ENCODE measurements at places on chromosomes 12 and 14.

- no peak for DNase-seq
Observed at GRCh38 chr12:128790653-128791373, 32.9 kb downstream of the SLC15A4 start.

- DNase-seq, result no peak
Observed at GRCh38 chr12:49039421-49040363, 20.9 kb downstream of the KMT2D start.

DNA sequence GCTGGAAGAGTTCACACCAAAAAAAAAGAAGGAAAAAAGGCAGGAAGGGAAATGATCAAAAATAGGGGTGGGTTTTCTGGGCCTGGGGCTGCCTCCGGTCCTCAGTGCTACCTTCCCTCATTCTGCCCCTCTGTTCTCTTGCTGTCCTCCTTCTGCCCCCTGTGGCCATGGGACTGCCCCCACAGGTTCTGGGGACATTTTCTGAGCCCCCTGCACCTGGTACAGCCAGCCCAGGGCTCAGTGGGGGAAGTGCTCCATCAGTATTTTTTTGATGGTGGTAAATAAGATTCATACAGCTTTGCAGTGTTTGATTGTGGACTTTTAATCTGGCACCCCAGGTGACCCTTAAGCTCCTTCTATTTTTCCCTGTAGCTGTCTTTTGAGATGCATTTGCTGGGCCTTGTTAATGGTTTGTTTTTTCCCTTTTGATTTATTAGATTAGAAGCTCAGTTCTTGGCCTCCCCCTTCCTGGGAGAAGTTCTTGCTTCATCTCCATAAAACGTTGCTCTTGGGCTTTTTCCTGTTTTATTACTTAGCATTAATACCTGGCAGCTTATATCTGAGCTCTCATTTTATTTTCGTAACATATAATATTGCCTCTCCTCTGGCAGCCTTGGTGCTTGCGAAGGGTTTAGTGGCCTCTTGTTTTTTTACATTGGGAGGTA, 43.1 kb downstream of the CHST11 start:
- DNase-seq, result no peak

GRCh38 chr14:104370256-104370870, 209.2 kb upstream of the C14orf180 start:
- DNase-seq, result no peak

DNA sequence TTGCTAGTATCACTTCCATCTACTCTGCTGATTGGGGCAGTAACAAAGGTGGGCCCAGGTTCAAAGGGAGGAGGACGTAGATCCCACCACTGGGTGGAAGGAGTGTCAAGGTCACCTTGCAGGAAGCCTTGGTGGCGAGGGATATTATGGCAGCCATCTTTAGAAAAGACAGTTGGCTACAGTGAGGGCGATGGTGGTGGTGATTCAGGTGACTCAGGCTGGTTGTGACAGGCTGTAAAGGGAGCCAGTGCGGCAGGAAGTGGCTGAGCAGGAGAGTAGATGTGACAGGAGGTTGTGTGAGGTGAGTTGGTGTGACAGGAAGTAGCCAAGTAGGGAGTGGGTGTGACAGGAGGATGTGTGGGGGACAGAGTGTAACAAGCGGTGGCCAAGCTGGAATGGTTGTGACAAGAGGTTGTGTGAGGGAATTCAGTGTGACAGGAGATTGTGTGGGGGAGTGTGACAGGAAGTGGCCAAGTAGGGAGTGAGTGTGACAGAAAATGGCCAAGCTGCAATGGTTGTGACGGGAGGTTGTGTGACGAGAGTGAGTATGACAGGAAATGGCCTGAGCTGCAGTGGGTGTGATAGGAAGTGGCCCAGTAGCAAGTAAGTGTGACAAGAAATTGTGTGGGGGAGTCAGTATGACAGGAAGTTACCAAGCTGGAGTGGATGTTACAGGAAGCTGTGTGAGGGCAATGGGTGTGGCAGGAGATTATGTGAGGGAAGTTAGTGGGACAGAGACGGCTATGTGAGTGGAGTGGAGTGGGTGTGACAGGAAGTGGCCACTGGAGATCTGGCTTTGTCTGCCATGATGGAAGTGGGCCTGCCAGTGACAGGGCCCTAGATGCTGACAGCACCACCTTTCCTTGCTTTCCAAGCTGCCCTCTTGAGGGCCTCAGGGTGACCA, 136.5 kb upstream of the MYL2 start:
- DNase-seq, result no peak

GRCh38 chr14:58243790-58244555, 670 bp upstream of the PSMA3 start:
- DNase-seq, result no peak

GRCh38 chr12:5730962-5731361, 214.1 kb downstream of the ANO2 start:
- no peak for DNase-seq

DNA sequence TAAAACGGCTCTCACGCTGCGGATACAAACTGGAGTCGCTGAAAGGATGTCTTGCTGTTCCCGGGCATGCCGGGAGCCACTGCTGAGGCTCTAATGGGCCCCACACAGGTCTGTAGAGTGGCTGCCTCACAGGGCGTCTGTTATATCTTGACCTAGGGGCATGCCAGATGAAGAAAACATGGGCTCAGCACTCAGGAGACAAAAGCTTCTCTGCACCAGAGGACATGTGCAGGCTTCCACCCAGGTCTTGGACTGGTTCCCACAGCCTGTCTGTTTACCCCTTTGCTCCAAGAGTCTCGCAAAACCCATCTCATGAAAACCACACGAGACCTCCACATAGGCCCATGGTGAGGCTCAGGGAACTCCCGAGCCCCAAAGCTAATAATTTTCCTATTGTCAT, 134.2 kb downstream of the RPS29 start:
- DNase-seq, result no peak

DNA sequence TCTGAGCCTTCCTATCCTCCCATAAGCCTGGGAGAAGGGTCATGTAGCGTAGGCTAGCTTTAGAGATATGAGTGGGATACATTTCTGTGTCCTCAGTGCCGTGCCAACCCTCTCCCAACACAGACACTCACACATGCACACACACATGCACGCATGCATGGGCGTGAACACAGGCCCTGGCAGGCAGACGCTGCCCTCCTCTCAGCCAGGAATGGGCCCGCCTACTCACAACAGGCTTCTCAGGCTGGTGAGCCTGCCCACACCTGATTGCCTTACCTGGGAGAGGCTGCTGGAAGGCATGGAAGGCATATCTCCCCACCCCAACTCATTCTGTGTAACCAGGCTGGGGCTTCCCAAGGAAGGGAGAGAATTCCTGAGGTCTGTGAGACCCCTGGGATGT, 12.8 kb upstream of the ACVR1B start:
- no peak for DNase-seq

- no peak for DNase-seq
Observed at GRCh38 chr14:56153267-56153666, 35.1 kb downstream of the PELI2 start.

- no peak for DNase-seq
Observed at GRCh38 chr14:72314808-72315435, 382.7 kb downstream of the RGS6 start.

DNA sequence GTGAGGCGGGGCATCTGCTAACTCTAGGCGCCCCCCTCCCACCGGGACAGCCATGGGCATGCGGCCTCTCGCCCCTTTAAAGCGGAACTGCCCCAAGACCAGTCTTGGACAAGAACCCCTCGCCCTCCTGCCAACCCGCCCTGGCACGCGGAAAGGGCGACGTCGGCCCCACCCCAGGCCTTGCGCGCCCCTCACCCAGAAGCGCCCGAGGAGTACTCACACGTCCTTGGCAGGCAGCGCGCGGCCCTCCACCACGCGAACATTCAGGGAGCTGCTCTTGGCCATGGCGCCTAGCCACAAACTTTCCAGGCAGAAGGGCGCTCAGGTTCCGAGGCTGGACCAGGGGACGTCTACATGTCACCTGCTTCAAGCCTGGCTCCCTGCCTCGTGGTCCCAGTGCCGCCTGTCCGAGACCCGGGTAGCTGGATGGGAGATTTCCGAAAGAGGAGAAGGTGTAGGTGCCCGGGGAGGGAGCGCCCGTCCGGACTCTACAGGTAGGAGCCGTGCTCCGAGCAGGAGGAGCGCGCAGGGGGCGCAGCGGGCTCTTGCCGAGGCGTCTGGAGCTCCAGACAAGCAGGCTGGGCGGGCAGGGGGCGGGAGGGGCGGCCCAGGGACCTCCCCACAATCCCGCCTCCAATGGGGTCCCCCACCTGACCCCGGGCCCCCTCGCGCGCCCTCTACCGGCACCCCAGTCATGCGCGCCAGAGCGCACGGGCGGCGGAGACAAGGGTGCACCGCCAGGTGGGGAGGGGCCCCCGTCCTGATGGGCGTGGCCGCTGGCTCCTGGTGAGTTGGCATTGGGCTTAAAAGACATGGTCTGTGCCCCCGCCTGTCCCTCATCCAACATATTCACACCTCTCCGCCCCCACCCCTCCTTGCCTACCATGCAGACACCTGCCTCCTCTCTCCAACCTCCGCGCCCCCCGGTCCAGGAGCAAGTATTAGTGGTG, at the start of gene RASAL1:
Gene RASAL1 (minus strand): TSS at position 584 of the 950 bp plus-strand sequence. CDS start 299 bp downstream, at position 285.
- no peak for DNase-seq

GRCh38 chr14:20470603-20470901, 1.3 kb downstream of the PNP start:
- DNase-seq, result no peak

GRCh38 chr12:19082365-19082911, 47.1 kb upstream of the PLEKHA5 start:
- DNase-seq, result no peak

DNA sequence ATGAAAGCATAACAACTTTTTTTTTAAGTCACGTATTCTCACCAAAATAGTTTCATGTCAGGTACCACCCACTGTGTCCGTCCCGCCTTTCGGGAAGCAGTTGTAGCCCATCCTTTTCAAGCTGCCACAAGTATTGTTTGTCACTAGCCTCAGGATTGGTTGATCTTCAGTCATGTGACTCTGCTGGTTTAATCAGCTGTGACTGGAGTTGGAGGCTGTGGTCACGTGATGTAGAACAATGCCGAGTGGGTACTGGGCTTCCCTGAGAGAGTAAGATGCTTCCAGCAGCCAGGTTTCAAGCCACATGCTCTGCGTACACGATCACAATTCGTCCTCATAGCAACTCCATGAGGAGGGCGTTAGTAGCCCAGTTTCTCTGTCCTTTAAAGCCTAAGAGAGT, 83.0 kb upstream of the WSCD2 start:
- no peak for DNase-seq

DNA sequence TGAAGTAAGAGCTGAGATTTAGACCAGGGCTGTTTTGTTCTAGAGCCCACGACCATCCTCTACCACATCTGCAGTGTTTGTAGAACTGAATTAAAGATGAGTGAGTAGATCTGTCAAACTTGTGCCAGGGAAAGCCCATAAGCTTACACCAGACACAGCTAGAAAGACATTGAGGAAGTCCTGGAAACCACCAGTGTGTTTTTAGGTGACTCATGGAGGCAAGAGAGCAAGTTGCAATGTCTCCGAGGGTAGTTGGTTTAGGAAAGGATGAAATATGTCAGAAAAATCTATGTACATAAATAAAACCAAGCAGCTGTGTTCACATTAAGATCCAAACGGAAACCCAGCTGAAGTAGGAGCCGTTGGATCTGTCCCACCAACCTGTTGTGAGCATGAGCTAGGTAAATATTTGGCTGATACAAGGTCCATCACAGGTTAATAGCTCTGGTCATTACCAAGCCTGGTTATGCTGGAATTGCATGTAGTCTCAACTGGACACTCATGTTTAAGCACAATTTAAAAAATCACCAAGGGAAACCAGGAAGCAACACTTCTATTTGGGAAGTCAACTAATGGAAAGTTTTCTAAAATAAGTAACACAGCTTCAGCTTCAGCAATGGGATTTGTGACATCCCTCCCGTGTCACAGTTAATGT, 49.9 kb upstream of the PLEKHG3 start:
- DNase-seq, result peak; percentile 73

- no peak for DNase-seq
Observed at GRCh38 chr12:53200107-53200457, 7.0 kb downstream of the ITGB7 start.

DNA sequence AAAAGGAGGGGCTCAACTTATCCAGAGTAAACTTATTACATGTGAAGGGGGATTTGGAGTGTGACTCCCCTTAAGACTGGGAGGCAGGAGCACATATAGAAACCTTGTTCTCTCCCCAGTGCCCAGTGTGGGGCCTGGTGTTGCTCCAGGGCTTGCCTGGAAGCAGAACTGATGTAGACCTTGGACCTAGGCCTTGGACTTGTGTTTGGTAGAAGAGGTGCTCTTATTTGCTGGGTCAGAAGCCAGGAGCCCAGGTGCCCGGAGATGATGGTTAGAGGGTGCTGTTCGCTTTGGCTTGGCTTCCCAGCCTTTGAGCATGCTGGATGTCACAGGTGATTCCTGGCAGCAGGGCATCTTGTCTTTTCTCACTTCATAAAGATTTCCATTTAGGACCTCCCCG, 110.4 kb downstream of the SMOC1 start:
- no peak for DNase-seq

DNA sequence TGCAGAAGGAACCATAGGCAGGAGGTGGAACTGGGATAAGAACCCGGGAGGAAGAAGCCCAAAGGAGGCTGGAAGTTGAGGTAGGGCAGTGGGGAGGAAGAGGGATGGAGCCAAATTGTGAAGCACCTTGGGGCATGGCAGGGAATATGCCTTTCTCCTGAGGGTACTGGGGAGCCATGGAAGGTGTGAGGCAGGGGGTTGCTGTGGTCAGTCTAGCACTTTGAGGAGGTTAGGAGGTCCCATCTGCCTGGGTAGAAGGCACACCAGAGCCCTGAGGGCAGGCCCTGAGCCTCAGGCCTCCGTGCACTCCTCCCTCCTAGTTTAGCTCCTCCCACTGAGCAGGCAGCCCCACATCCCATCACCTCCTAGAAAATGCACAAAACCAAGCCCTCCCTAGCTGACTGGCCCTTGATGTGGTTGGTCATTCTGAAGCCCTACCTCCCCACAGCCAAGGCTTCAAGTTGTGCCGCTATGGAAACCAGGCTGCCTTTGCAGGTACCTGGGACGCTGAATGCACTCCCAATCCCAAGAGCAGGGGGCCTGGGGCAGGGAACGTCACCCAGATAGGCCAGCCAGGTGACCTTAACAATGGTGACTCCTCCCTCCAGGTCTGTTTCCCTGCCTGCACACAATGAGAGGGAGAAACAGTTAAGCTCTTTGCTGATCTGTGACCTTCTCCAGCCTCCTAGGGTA, 15.1 kb downstream of the PHETA1 start:
- no peak for DNase-seq

- DNase-seq, result no peak
Observed at GRCh38 chr12:12473223-12473622, 89.4 kb downstream of the DUSP16 start.

- DNase-seq, result no peak
Observed at GRCh38 chr12:118059341-118060191, 1.4 kb downstream of the WSB2 start.

- DNase-seq, result no peak
Observed at GRCh38 chr12:47216150-47216677, 136.5 kb upstream of the AMIGO2 start.

GRCh38 chr12:60967128-60967527, 1293.1 kb upstream of the USP15 start:
- no peak for DNase-seq

GRCh38 chr14:71523630-71524319, 408.5 kb upstream of the RGS6 start:
- no peak for DNase-seq

GRCh38 chr14:51473808-51474565, 177.7 kb upstream of the FRMD6 start:
- DNase-seq, result no peak

GRCh38 chr12:69873429-69873828, 48.4 kb downstream of the MYRFL start:
- no peak for DNase-seq
